Stimulated activated CD8-positive, alpha-beta memory T cell treated with anti-CD3 and anti-CD28 coated beads, Interleukin-15, amount 100 ng/mL, for 4 hours (primary cell): ENCODE measurements at places on chromosomes 1 and 21.

- no peak for DNase-seq
Observed at GRCh38 chr1:22228505-22228911, 85.6 kb upstream of the WNT4 start.

GRCh38 chr1:190154744-190155143 is 322.9 kb downstream of the BRINP3 start:
- no peak for DNase-seq

GRCh38 chr1:212586206-212587015 is 22.1 kb upstream of the ATF3 start:
- no peak for DNase-seq

- no peak for DNase-seq
Observed at GRCh38 chr21:44681861-44682579, at the start of gene KRTAP12-1. Gene KRTAP12-1, minus strand, starts transcription at chr21:44682163. Its CDS starts 40 bp downstream, at chr21:44682123.

GRCh38 chr1:147235822-147236221 is 6.7 kb upstream of the CHD1L start:
- DNase-seq, result no peak

GRCh38 chr1:232316864-232317263 is 313.1 kb downstream of the SIPA1L2 start:
- no peak for DNase-seq

- no peak for DNase-seq
Observed at GRCh38 chr1:64539781-64540218, 69.9 kb downstream of the CACHD1 start.

- DNase-seq, result no peak
Observed at GRCh38 chr1:54355931-54356679, 50.1 kb downstream of the SSBP3 start.

- DNase-seq, result no peak
Observed at GRCh38 chr21:33688353-33688752, 46.1 kb downstream of the ITSN1 start.
